Fibroblast of skin of left quadriceps (primary cell): ENCODE measurements at places on chromosomes 1 and 21.

- DNase-seq: no peak
Measured at GRCh38 chr1:160219062-160219929, 14.1 kb downstream of the PEA15 start.

GRCh38 chr21:27333096-27333495 is 366.2 kb upstream of the ADAMTS5 start:
- peak; percentile 57 for DNase-seq

DNA sequence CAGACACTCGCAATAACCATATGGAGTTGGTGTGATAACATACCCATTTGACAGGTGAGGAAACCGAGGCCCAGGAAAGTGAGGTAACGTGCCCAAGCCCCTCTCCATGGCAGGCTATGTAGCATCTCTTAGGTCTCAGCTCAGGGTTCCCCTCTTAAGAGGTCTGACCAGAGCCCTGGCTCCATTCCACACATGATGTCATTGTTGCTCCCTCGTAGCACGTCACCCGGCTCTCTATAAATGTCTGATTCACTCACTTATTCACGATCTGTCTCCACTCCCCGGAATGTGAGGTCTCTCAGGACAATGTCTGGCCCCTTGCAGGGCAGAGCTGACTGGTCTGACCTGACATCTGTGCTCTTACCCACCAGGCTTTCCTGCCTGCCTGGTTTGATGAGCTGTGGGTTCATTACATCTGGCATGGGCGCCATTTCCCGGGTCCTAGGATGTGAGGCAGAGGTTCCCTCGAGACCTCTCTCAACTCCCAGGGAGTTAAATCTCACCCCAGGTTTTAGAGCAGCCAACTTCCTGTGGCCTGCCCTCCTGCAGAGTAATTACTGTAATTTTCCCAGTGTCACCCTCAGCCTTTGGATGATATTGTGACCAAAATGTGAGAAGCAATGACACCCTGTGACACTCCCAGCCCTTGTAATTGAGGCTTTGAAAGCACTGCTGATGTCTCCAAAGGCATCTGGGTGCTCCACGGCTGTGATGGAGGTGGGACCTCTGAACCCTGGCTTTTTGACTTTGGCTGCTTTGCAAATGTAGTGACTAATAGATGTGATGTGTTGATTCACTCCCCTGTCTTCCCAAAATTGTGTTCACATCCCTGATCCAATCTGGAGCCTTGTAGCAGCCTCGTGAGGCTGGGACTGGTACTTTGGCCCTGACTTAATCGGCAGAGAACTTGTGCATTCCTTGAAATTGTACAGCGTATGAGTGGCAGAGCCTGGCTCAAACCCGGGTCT is 10.6 kb downstream of the ACTL8 start:
- peak; percentile 74 for DNase-seq

GRCh38 chr1:202230061-202230938 is 36.7 kb downstream of the LGR6 start:
- DNase-seq: no peak

- no peak for DNase-seq
Measured at GRCh38 chr1:186708694-186709097, 28.5 kb upstream of the PTGS2 start.

DNA sequence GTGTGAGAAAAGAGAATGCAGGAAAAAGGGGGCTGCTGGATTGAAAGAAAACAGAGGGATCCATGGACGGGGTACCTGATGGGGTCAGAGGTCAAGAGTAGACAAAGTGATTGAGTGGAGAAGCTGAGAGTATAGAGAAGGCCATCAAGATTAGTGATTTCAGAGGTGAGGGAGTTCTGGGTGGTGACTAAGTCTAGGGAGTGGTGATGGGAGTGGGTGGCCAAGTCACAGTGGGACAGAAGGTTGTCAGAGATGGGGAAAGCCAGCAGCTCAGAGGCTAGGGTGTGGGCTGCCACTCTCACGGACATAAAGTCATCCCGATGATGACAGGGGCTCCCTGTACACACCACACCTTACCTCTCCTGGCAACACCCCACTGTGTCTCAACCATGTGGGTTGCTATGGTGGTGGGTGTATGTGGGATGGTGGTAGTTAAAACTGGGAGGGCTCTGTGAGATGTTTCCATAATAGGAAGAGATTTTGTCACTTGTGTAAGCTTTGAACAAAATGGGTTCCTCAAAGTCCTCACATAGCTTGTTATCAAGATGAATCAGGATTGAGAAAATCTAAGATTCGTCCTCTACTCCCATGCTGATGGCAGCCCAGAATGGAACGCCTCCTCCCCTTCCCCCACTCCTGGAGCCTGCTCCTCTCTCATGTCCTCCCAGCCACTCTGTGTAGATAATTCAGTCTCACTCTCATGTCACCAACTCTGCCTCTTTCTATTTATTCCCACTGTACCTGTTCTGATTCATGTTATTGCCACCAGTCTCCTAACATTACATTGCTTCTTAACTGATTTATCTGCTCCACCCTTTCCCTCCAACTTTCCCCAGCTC is 20.3 kb upstream of the CSF1 start:
- no peak for DNase-seq

- DNase-seq: no peak
Measured at GRCh38 chr21:9008636-9009035, 1512.7 kb upstream of the TPTE start.

- peak; percentile 91 for DNase-seq
Measured at GRCh38 chr21:41627428-41627827, 119.5 kb upstream of the TMPRSS2 start.

- no peak for DNase-seq
Measured at GRCh38 chr1:114719424-114719787, 2.8 kb upstream of the NRAS start.

- no peak for DNase-seq
Measured at GRCh38 chr1:207669528-207670009, 24.6 kb downstream of the CR1L start.

- no peak for DNase-seq
Measured at GRCh38 chr1:243946253-243946652, 96.2 kb upstream of the AKT3 start.

- DNase-seq: no peak
Measured at GRCh38 chr1:152252157-152252556, 28.2 kb upstream of the HRNR start.

- DNase-seq: no peak
Measured at GRCh38 chr1:234586304-234586703, 23.7 kb downstream of the IRF2BP2 start.

DNA sequence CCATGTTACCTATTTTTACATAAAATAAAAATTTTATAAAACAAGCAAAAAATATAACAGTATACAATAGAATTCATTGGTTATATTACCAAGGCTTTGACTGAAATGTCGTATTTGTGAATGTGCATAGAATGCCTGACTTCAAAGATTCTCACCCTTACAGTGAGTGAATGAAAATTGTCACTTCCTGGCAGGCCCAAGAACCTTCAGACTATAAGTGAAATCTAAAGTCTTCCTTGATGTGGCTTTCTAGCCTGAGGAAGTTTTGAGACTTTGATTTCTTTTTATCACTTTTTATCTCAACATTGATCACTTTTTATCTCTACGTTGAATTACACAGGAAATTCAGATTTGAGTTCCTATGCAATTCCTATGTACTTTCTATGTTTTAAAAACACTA is 104.7 kb upstream of the KIAA0040 start:
- no peak for DNase-seq

GRCh38 chr1:14648896-14649855 is 50.7 kb downstream of the KAZN start:
- DNase-seq: no peak

DNA sequence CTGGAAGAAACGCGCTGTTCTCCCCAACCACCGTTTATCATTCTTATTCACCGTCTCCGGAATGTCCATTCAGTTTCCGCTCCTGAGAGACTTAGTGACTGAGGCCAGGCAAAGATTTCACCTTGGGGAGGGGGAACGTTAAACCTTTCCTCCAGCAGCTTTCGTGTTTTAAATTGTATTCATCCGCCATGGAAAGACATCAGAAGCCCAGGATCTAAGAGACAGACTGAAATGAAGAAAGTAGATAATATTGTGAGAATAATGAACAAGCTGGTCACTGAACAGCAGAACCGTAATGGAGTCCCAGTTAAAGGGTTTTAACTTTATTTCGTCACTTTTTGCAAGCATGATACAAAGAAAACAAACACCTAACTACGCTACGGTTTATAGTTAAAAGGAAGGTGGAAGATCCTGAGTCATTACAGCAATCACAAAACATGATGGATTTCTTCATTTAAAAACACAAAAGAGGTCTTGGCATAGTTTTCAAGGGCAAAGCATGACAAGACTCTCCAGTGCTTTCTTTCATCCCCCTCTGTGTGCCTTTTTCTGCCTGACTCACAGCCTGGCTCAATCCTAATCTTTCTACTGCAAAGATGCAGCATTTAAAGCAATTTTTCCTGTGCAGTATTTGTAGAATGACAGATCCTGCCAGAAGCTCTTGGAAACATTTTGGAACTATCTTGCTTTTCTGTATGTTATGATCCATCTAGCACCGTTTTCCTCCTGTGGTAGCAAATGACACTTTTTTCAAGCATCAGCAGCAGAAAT is 722 bp upstream of the SLC19A2 start:
- no peak for DNase-seq

GRCh38 chr21:37811711-37812110 is 104.5 kb downstream of the KCNJ6 start:
- no peak for DNase-seq

- no peak for DNase-seq
Measured at GRCh38 chr1:12229386-12229834, 420 bp upstream of the VPS13D start.

- no peak for DNase-seq
Measured at GRCh38 chr1:244674446-244674845, 21.5 kb downstream of the DESI2 start.

GRCh38 chr1:180773210-180773865 is 139.4 kb upstream of the KIAA1614 start:
- peak; percentile 11 for DNase-seq

DNA sequence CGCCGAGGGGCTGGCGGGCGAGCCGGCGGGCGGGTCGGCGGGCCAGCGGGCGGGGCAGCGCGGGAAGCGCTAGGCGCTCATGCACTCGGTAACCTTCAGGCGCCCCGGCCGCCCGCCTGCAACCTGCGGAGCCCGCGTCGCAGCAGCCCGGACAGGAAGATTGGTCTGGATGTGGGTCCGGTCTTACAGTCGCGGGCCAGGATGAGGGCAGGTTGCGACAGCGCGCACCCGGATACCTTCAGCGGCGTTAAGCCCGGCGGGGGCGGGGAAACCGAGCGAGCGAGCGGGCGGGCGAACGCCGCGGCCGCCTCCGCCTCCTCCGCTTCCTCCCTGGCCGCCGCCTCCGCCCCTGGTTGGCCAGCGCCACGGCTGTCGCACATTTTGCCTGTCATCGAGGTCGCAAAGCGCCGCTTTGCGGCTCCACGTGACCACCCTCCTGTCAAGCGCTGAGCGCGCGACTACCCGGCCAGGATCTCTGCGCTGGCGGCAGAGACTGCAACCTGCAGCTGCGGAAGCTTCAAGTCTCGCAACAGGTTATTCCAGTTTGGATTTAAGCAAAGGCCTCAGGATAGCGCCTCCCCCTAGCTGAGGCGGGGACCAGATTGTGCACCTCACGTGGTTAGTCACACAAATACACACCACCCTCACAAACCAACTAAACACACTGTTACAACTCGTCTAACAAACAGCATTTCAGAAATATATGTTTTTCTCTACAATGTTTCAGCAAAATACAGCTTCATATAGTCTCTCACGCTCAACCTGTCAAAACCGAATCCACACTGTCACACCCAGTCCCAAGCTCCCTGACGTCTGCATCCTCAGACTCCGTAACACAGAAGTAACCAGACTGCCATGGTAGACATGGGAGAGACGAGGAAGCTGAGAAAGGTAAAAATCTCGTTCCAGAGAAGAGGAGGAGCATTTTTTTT is at the start of gene FAF1:
Gene FAF1, minus strand, starts transcription at position 355 of the 932 bp plus-strand sequence. CDS start 456 bp downstream, outside the sequence.
- DNase-seq: peak; percentile 86

DNA sequence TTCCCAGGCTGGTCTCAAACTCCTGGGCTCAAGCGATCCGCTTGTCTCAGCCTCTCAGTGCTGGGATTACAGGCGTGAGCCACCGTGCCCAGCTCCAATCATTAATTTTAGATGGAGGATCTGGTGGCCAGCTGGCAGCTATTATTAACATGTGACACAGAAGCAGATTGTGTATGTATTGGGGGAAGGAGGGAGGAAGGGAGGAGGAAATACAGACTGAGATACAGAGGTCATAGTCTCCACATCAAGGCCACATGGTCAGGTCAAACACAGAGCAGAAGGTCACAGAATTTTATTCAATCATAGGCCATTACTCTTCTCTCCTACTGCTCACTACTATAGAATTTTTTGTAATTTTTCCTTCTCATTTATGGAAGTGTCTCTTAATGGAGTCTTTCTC is 57.9 kb upstream of the ADORA3 start:
- DNase-seq: no peak

DNA sequence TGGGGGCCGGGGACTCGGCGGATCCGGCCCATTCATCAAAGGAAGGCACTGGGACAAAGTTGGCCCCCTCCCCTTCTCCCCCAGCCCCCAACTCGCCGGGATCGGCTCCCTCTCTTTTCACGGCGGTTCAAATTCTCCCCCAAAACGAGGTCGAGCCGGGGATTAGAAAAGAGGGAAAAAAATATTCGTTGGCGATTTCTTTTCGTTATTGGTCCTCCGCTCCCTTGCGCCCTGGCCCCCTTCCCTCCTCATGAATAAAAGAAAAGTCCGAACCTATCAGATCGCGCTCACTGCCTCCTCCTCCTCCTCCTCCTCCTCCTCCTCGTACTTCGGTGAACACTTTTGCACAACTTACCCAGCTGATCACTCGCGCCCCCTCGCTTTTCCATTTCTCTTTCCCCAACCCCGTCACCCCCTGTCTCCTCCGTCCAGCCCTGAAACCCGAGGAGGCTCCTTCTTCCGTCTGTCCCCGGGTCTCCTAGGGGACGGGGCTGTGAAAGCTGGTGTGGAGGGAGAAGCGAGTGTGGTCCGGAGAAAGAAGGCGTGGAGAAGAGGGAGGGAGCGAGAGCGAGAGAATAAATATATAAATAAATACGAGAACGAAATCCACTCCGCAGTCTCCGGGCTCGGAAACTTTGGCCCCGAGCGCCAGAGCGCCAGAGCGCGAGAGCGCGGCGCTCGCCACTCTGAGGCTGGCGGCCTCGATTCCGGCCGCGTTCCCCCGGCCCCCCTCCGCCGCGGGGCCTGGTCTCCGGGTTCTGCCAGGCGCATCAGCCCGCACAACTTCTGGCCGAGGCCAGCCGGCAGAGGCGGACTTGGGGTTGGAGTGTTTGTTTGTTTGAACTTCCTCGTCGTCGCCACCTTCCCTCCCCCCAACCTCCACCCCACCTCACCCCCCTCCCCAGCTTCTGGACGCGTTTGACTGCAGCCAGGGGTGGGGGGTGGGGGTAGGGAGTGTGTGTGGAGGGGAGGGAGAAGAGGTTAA is at the start of gene PAX7:
Gene PAX7, plus strand, starts transcription at position 336 of the 985 bp plus-strand sequence. CDS start 758 bp downstream, outside the sequence.
- no peak for DNase-seq

DNA sequence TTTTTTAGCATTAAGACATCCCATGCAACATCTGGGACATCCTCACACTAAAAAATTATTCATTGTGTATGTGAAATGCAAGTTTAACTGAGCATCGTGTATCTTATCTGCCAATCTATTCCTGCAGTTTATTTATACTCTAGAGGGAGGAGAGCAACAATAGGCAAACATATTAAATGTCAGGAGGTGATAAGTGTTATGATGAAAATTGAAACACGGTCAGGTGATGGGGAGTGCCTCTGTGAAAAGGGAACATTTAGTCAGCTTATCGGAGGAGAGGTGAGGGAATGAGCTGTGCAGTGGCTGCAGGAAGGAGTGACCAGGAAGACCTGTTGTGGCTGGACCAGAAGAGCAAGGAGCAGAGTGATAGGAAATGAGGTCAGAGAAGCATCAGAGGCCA is 775 bp upstream of the EFCAB14 start:
- no peak for DNase-seq
